Stimulated activated CD4-positive, alpha-beta T cell treated with anti-CD3 and anti-CD28 coated beads, Interleukin-1b, Interleukin-23, amount 100 ng/mL, for 1 hour (primary cell): ENCODE measurements at places on chromosomes 13 and 19.

GRCh38 chr13:45930177-45930576, 78.6 kb upstream of the SIAH3 start:
- DNase-seq: no peak

- DNase-seq: no peak
Measured at GRCh38 chr13:53058065-53058679, 29.6 kb downstream of the OLFM4 start.

- DNase-seq: no peak
Measured at GRCh38 chr13:24253520-24254145, 55.7 kb upstream of the C1QTNF9 start.

GRCh38 chr13:99140831-99141230, 59.8 kb upstream of the UBAC2 start:
- no peak for DNase-seq

DNA sequence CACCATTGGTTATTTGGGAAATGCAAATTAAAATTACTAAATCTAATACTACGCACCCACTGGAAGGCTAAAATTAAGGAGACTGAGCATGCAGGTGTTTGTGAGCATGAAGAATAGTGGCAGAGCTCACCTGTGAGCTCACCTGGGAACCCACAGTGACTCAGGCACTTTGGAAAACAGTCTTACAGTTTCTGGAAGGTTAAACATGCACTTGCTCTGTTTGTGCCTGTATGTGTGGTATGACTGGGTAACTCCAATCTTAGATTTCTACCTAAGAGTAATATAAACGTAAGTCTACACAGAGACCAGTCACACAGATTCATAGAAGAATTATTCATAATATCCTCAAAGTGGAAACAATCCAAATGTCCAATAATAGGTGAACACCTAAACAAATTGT, 318.8 kb downstream of the ATP8A2 start:
- no peak for DNase-seq

DNA sequence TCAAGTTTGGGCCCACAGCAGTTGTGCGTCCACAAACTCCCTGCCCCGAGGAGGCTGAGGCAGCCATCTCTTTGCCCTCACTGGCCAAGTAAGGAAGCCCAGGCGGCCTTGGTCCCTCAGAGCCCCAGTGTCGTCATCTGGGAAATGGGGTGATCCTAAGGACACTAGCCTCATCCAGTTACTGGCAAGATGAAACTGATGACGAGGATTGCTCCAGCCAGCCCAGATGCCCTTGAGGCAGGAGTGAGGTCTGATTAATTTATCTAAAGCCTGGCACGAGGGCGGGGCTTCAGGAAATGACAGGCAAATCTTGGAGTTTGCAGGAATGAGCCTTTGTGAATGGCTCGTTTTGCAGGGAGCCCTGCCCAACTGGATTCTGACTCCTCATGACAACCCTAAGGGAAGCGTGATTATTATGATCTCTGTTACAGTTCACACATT, 5.6 kb downstream of the LIPE start:
- no peak for DNase-seq

DNA sequence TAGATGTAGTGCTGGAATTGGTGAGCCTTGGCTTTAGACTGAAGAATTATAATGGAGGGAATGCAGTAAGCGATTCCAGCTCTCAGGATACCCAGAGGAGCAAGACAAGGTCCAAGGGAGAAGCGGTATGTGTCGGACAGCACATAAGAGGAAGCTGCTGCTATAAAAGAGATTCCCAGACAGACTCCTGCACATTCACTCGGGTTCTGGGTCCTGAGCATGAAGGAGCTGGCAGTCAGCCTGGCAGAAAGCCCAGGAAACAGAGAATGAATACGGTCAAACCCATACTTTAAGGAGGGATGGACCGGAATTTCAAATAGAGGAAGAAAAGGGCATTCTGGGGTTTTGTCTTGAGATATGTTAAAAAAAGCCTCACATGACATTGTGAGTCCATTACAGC, 308.3 kb downstream of the DNAJC15 start:
- no peak for DNase-seq

GRCh38 chr13:19845758-19846157, 17.7 kb downstream of the ZMYM5 start:
- DNase-seq: no peak

DNA sequence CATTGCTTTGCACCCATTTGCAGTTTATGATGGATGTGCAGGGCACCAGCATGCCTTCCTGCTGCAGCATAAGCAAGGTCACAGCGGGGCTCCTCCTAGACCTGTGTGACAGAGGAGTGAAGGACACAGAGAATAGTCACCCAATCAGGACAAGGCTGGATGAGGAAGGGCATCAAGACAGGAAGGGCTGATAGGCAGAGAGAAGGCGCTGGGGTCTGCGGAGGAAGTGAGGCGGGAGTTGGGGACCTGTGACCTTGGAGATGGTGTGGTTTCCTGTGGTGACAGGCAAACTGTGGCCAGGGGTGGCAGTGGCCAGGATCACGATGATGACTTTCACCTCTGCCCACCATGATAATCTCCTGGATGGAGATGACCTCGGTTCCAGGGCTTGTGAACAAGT, 16.4 kb upstream of the KCTD15 start:
- DNase-seq: no peak

DNA sequence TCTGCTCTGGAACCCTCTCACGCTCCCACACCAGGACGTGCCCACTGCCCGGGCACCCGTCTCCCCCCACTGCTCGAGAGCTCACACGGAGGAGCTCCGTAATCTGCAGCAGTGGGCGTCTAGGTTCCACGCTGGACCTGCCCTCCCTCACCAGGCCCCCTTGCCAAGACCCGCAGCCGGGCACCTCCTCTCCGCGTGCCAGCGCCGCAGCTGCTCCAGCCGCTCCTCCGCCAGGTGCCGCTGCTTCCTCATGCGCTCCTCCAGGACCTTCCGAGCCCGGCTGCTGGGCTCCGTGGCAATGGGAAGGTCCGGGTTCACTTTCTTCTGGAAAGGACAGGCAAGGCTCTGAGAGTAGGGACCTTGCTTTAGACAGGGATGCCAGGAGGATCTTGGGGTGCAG, 35.0 kb upstream of the MATK start:
- no peak for DNase-seq

DNA sequence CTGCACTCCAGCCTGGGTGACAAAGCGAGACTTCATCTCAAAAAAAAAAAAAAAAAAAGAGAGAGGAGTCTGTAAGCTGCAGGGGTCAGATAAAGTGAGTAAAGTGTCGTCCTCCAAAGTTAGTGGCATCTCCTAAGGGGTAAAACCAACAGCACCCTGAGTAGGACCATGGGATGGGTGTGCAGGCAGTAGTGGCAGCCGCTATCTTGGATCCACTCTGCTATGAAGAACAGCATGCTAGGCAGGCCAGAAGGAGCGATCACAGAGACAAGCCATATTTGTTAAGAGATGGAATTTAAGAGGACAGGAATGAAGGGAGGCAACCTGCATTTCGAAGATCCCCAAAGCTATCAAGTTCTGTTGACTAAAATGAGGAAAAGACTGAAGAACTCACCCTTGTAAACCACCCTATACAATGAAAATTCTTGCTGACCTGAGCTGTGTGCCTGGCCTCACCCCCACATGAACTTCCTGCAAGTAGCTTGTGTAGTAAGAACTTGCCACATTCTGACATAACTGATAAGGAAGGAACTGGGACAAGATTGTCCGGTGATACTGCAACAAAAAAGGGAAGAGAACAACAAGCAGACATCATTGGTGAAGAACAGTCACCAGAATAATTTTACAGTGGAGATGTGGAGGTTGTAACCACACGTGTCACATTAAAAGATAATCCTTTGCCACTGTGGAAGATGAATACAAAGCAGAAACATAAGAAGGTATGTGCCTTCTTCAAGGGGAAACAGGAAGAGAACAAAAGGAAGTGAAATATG, 16.2 kb downstream of the DPY19L3 start:
- DNase-seq: no peak

DNA sequence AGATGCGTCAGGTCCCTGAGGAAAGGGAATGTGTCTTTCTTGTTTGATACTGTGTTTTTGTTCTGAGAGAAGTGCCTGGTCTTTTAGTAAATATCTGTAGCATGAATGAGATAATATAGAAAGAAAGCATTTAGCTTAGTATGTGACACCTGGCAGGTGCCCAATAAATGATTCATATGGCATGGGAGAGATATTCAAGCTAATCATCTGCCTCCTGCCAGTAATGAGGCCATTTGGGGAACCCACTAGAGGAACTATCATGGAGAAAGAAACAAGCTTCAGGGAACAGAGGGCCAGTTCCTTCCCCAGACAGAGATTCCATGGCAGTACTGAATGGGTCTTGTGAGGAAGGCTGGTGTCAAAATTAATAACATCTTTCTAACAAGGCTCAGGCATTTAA, 603.9 kb downstream of the DCT start:
- DNase-seq: no peak

DNA sequence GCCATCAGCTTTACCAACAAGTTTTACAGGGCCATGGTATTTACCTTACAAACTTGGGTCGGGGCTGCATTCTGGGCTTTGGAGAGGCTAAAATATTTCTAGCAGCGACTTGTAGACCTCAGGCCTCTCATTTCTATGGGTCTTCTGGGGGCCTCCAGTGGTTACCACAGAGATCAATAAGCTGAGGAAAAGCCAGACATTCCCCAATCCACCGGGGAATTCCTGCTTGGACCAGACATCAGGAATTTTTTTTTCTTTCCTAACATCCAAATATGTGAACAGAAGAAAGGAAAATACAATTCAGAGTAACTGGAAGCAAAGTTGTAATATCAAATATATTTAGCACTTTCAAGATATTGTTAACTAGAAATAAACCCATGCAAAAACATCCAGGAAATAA, 1.5 kb downstream of the DZIP1 start:
- DNase-seq: no peak

DNA sequence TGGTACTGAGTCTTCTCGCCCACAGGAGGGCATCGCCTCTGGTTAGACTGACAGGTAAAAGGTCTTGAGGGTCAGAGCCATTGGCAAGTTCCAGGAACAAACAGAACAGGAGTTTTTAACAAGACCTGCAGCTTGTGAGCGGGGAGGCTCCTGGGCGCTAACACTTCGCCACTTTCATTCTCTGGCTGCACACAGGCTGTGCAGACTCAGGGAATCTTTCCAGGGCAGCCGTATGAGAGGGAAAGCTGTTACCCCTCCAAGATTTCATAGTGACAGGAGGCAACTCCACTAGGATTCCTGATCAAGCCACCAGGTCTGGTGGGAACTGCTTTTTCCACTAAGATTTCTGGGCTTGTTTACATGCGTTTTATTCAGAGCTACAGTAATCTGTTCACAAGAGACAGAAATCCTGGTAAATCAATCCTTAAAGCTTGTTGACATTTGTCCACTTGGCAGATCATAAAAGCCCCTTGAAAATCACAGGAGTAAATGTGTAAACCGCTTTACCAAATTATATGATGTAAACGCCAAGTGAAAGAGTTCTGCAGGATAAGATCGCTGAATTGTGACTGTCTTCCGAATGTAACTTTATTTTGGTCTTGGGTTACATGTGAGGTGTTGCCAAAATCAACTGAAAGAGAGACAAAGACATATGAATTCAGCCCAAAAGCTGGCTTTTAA, 190.6 kb downstream of the MZT1 start:
- DNase-seq: no peak

DNA sequence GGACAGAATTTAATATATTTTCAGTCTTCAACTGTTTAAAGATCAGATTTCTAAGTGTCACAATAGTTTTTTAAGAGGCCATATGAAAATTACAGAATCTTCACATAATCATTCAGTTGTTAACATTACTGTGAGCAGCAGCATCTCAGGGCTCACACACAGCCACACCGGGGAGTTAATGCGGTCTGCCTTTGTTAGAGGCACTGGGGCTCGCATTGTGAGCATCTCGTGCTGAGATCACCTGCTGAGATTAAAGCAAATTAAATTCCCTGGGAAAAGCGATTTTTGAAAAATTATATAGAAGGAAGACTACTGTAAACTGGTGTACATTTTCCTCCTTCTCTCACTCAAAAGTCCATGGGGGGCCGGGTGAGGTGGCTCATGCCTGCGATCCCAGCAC, 16.6 kb downstream of the GPR12 start:
- DNase-seq: no peak

- no peak for DNase-seq
Measured at GRCh38 chr13:96533408-96533807, 443.5 kb downstream of the HS6ST3 start.

DNA sequence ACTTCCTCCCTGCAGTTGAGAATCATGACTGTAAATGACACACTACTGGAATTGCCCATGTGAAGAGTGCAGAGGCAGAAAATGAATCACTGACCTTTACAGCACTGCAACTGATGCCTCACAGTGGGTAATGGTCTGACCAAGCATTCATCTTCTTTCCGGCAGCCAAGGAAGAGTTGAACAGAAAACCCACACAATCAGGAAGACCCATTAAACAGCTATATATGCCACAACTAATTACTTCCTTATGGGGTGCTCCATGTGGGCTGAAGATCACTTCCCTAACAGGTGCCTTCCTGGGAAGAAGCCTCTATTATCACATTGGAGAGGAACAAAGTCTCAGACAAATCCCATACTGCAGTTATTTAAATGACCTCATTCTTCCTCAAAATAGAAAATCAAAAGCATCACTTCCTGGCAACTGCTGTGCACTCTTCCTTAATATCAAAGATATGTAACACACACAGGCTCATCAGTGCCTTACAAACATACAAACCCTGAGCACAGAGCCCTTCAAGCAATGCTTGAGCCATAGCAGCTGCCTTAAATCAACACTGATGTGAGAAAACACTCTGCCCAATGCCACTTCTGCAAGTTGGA, 45.8 kb downstream of the RUBCNL start:
- no peak for DNase-seq

GRCh38 chr13:64371045-64371444, 2859.1 kb downstream of the PCDH9 start:
- DNase-seq: no peak
